ENCODE measurements at places on chromosomes 4 and X.

- DNase-seq: no peak
Measured at GRCh38 chrX:125710403-125711062, 390.9 kb downstream of the TEX13C start.

- no peak for DNase-seq
Measured at GRCh38 chr4:36012503-36012902, 231.8 kb downstream of the ARAP2 start.

- DNase-seq: no peak
Measured at GRCh38 chr4:132809298-132810032, 339.6 kb upstream of the PCDH10 start.

- no peak for DNase-seq
Measured at GRCh38 chr4:180486342-180486741, 1756.9 kb upstream of the TENM3 start.

DNA sequence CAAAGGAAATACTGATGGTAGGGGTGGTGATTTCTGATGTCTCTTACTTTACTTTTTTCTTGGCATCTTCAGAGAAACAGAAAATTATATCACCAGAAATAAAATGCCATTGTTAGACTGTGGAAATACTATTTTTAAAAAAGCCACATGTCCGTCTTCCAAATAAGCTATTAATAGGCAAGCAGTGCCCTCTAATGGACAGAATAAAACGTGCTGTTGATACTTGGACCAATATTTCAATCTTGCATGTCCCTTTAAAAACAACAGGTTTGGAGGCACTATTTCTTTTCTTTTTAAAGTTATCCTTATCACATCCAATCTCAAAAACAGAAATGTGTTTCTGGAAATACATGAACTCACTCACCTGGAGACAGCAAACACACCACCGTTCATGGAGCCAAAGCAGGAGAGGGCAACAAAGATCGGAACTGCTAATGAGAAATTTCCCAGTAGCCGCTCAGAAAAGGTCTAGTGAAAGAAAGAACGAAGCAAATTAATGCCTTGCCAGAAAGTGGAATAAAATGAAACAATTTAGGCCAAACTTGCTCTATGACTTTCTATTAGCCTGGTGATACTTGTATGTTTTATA, 59.2 kb downstream of the SLC7A11 start:
- no peak for DNase-seq

Data from CD4-positive, alpha-beta T cell treated with Interleukin-6 for 4 hours (primary cell).